ENCODE measurements at places on chromosomes 16 and 17. TPM values are rescaled to one million over a fixed set of nuclear protein-coding genes. Genes with fewer than 3 reads are reported as not detected.

GRCh38 chr17:45022655-45023339 lies 28.6 kb downstream of the DCAKD start:
- DNase-seq, result no peak
- H3K36me3 ChIP-seq, result no peaks in the 10 kb centered on the region
- H3K4me3 ChIP-seq, result no peak overlapping the region

- DNase-seq, result no peak
- H3K27me3 ChIP-seq, result no peaks in the 10 kb centered on the region
- no peak overlapping the region for H3K27ac ChIP-seq
- no peaks in the 10 kb centered on the region for H3K4me1 ChIP-seq
- H3K4me3 ChIP-seq, result no peak overlapping the region
Observed at GRCh38 chr16:85735946-85736345, 14.9 kb downstream of the C16orf74 start.

DNA sequence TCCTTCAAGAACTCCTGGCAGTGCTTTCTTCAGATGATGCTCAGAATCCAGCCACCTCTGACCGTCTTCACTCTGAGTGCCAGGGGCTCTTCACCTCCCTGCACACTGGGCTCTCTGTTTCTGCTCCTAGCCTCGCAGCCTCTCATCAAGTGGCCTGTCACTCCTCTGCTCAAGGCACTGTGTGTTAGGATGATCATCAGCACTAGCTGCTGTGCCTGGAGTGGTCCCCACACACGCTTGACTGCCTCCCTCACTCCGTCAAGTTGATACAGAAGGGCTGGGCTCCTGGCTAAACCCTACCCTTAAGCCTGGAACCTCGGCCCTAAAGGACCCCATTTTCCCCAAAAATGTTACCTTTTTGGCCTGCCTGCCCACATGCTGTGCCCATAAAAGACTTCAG lies 15.6 kb downstream of the KRT9 start:
- H3K4me1 ChIP-seq, result peaks cover 25% of the 10 kb centered on the region
- H3K27ac ChIP-seq, result no peak overlapping the region
- H3K27me3 ChIP-seq, result no peaks in the 10 kb centered on the region
- no peak overlapping the region for H3K4me3 ChIP-seq
- DNase-seq, result no peak

- peak overlapping the region; percentile 84 for H3K4me3 ChIP-seq
- H3K4me1 ChIP-seq, result peaks cover 8% of the 10 kb centered on the region
- no peak for DNase-seq
- H3K27me3 ChIP-seq, result no peaks in the 10 kb centered on the region
- peak overlapping the region; percentile 62 for H3K27ac ChIP-seq
Observed at GRCh38 chr16:739560-740458, 988 bp downstream of the CIAO3 start.

- H3K4me1 ChIP-seq, result peaks cover 2% of the 10 kb centered on the region
- no peak for DNase-seq
- no peak overlapping the region for H3K4me3 ChIP-seq
- H3K36me3 ChIP-seq, result no peaks in the 10 kb centered on the region
- no peaks in the 10 kb centered on the region for H3K27me3 ChIP-seq
- H3K27ac ChIP-seq, result no peak overlapping the region
Observed at GRCh38 chr16:11224894-11225676, 30.9 kb downstream of the SOCS1 start.

GRCh38 chr17:11682646-11683045 lies 84.4 kb downstream of the DNAH9 start:
- H3K36me3 ChIP-seq, result no peaks in the 10 kb centered on the region
- H3K4me3 ChIP-seq, result no peak overlapping the region
- no peak for DNase-seq
- no peak overlapping the region for H3K27ac ChIP-seq
- no peaks in the 10 kb centered on the region for H3K27me3 ChIP-seq

- no peak for DNase-seq
- no peak overlapping the region for H3K4me3 ChIP-seq
- H3K4me1 ChIP-seq, result no peaks in the 10 kb centered on the region
- H3K27me3 ChIP-seq, result no peaks in the 10 kb centered on the region
Observed at GRCh38 chr17:38545531-38546225, 60.1 kb downstream of the SRCIN1 start.

DNA sequence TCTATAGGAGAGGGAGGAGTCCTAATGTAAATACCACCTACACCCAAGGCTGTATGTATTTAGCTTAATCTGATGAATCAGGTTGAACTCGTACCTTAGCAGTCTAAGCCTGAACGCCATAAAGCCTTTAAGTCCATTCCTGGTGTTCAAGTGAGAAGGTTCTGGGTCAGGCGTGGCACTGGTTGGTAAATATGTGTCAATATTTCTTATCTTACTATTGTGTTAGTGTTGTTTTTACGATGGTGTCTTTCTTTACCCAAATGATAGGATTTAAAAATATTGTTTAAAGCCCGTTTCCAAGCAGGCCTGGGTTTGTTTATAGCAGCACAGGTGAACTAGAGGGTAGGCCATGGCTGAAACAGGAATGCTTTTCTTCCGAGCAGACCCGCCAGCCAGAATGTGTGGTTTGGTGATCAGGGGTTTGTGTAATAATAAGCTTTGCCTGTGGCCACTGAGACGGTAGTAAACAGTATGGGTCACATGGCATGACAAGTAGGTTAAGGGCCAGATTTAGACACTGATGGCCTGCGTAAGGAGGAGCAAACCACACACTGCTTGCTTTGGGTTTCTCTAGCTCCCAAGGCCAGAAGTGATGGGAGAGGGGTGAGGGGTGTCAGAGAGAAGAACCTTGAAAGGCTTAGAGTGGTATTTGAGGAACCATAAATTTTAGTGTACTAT lies 3.3 kb downstream of the TMEM94 start:
- H3K27ac ChIP-seq, result no peak overlapping the region
- no peaks in the 10 kb centered on the region for H3K36me3 ChIP-seq
- H3K4me3 ChIP-seq, result no peak overlapping the region
- peaks cover 14% of the 10 kb centered on the region for H3K4me1 ChIP-seq

GRCh38 chr16:48596326-48596725 lies 13.7 kb downstream of the N4BP1 start:
- H3K4me3 ChIP-seq, result no peak overlapping the region
- H3K4me1 ChIP-seq, result no peaks in the 10 kb centered on the region
- no peaks in the 10 kb centered on the region for H3K27me3 ChIP-seq
- peaks cover 7% of the 10 kb centered on the region for H3K36me3 ChIP-seq
- no peak overlapping the region for H3K27ac ChIP-seq

DNA sequence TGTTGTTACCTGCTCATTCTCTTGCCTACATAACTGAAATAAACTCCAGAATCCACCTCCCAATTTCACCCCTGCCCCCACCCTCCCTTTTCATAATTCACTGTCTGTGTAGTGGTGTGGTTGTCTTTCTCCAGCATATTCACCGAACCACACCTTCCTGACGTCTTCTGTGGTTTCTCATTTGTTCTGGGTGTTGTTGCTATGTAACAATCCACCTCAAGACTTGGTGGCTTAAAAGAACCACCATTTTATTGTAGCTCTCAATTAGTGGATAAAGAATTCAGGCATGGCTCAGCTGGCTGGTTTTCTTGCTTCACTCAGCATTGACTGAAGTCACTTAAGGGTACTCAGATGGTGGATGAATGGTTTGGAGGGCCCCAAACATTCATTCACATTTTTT lies 229.8 kb downstream of the MAF start:
- H3K27ac ChIP-seq, result no peak overlapping the region
- H3K27me3 ChIP-seq, result no peaks in the 10 kb centered on the region
- H3K4me3 ChIP-seq, result no peak overlapping the region
- no peak for DNase-seq

DNA sequence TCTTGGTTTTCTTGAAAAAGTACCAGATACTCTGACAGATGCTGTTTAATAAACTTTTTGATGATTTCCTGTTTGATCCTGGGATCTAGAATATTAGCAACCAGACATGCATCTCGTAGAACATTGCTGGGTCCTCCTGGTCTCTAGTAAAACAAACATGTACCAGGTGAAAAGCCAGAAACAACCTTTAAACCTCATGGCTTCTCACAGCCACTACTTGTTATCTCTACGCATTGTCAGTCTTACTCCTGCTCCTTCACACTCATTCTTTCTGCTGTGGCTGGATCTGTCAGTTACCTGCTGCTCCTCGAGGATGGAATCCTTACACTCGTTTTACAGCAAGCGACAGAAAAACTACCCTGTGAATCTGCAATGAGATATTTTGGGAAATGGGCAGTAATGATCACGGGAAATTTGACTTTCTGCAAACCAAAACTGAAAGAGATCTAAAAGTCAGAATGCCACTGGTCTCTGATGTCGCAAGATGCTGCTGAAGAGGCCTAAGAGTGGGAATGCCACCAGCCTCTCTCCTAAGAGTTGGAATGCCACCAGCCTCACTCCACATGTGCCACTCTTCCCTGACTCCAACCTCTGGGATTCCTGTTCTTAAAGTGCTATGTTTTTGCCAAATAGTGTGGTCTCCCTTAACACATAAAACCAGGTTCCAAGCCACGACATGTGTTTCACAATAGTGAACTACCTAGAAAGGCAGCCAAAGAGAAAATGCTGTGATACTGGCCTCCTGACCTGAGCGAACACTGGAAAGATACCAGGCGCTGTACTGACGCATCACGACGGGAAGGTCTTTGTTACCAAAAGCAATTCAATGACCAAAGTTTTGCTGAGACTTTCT lies 86.3 kb downstream of the VPS53 start:
- no peaks in the 10 kb centered on the region for H3K4me1 ChIP-seq
- no peak for DNase-seq
- H3K27ac ChIP-seq, result no peak overlapping the region
- peaks cover 8% of the 10 kb centered on the region for H3K36me3 ChIP-seq
- no peak overlapping the region for H3K4me3 ChIP-seq

GRCh38 chr16:54722210-54722676 lies 208.4 kb upstream of the IRX5 start:
- no peaks in the 10 kb centered on the region for H3K36me3 ChIP-seq
- no peaks in the 10 kb centered on the region for H3K4me1 ChIP-seq
- no peak overlapping the region for H3K4me3 ChIP-seq
- H3K27ac ChIP-seq, result no peak overlapping the region
- H3K27me3 ChIP-seq, result peaks cover 6% of the 10 kb centered on the region
- no peak for DNase-seq

DNA sequence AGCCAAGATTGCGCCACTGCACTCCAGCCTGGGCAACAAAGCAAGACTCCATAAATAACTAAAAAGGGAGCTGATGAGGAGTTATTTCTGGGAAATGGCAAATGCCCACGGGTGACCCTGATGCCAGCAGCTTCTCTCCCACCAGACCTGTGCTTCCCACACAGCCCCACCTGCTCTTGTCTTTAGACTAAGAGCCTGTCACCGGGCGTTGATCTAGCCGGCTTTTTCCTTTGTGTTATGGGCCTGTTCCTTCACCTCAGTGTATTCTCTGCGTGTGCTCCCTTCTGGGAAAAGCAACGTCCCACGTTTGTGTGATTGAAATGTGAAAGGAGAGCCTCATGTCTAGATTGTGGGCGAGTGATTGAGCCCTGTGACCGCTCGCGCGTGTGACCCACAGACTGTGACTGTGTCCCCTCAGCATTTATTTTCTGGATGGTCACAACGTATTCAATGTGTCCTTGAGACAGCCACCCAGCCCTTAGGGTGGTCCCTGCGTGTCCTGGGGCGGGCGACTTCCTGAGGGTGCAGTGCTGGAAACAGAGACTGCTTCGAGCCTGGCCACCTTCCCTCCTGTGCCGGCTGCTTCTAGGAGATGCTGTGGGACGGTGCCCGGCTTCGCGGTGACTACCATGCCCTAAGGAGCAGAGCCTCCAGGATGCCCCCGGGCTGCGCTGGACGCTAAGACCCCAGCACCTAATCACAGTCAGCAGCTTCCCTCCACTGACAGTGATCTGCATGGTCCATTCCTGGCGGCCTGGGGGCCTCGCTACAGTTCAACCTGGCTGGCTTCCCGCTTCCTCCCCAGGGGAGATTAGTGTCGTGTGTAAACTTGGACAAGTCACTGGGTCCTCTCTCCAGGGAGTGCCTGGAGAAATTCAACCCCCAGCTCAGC lies 7.8 kb upstream of the RNPS1 start:
- H3K4me1 ChIP-seq, result no peaks in the 10 kb centered on the region
- DNase-seq, result no peak
- H3K36me3 ChIP-seq, result no peaks in the 10 kb centered on the region
- H3K27ac ChIP-seq, result no peak overlapping the region
- H3K4me3 ChIP-seq, result no peak overlapping the region
- no peaks in the 10 kb centered on the region for H3K27me3 ChIP-seq

DNA sequence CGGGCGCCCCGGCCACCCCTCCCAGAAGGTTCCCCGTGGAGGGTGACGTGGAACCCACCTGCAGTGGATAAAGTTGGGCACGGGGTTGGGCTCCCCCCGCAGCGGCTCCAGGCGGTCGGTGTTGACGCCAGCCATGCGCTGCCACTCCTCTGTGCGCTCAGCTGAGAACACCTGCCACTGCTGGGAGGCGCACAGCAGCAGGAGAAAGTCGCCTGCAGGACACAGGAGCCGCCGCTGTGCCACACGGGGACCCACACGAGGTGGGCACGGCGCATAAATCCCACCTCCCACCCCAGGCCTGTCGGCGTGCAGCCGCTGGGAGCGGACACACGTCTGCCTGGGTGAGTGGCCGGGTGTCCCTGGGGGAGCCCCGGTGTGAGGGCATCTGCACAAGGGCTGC lies 20.7 kb downstream of the CTU2 start:
- H3K4me3 ChIP-seq, result no peak overlapping the region
- H3K4me1 ChIP-seq, result no peaks in the 10 kb centered on the region
- no peaks in the 10 kb centered on the region for H3K27me3 ChIP-seq
- H3K27ac ChIP-seq, result no peak overlapping the region
- DNase-seq, result no peak

- DNase-seq, result no peak
- no peaks in the 10 kb centered on the region for H3K4me1 ChIP-seq
- H3K27ac ChIP-seq, result no peak overlapping the region
- no peaks in the 10 kb centered on the region for H3K27me3 ChIP-seq
Observed at GRCh38 chr16:7653746-7654461, 321.3 kb downstream of the RBFOX1 start.

GRCh38 chr16:82134846-82135245 lies 35.2 kb downstream of the MPHOSPH6 start:
- H3K27me3 ChIP-seq, result no peaks in the 10 kb centered on the region
- H3K4me1 ChIP-seq, result peaks cover 9% of the 10 kb centered on the region
- H3K4me3 ChIP-seq, result no peak overlapping the region
- no peaks in the 10 kb centered on the region for H3K36me3 ChIP-seq
- no peak for DNase-seq
- no peak overlapping the region for H3K27ac ChIP-seq

GRCh38 chr16:2428784-2429033 lies 538 bp upstream of the CCNF start:
- H3K27ac ChIP-seq, result peak overlapping the region; percentile 91
- peaks cover 36% of the 10 kb centered on the region for H3K4me1 ChIP-seq
- H3K4me3 ChIP-seq, result peak overlapping the region; percentile 81

LHX1 gene
- total RNA-seq, result 0.44 TPM

CUEDC1 gene
- total RNA-seq, result 60.2 TPM

UBE2Z gene
- total RNA-seq, result 119 TPM

PROCA1 gene
- 0.96 TPM for total RNA-seq

SPATA22 gene
- total RNA-seq, result not detected

MYH3 gene
- total RNA-seq, result 1.6 TPM

TSR1 gene
- 77.2 TPM for total RNA-seq

NUP93 gene
- 144 TPM for total RNA-seq

Measured in HCT116 (cell line).